Hematopoietic multipotent progenitor cell treated with erythropoietin and hydrocortisone succinate and interleukin-3 and kit ligand, for 15 days (in vitro differentiated cells): ENCODE measurements at places on chromosomes 2 and 18.

GRCh38 chr2:230871361-230872150, 6.8 kb downstream of the ITM2C start:
- DNase-seq = no peak

DNA sequence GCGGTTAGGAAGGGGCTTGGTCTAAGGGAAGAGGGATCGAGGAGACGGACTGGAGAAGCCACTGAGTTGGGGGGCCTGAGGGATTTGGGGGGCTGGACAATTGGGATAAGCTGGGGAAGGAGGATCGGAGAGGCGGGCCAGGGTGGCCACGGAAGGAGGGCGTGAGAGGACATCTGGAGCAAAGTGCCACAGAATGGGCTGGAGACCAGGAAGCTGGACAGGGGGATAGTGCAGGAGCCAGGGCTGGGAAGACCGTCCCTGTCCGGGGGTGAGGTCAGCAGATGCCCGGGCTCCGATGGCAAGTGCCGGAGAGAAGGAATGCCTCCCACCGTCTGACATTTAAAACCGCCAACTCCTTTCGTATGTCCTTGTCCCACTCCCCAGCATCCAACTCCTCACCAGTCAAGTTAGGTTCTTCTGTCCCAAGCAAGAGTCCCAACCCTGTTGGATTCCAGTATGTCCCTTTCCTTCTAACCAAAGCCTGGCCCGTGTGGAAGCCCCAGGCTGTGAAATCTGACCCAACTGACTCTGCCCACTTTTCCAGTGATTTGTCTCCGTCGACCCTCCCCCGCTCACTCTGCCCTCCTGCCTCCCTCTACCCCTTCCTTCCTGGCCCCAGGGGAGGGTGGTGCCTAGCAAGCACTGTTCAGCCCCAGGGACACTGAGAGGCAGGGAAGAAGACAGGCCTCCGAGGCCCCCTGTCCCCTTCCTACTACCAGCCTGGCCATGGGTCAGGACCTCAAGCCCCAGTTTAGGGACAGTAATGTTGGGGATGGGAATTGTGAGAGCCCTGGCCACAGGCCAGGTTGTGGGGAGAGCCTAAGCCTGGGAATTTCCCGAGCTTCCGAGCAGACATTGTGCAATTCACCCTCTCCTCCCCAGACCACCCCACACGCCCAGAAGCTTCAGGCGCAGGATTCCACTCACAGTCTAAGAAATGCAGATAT, 31.5 kb upstream of the TMBIM1 start:
- no peak for DNase-seq

- peak; percentile 17 for DNase-seq
Measured at GRCh38 chr18:49728542-49728941, 84.8 kb downstream of the ACAA2 start.

DNA sequence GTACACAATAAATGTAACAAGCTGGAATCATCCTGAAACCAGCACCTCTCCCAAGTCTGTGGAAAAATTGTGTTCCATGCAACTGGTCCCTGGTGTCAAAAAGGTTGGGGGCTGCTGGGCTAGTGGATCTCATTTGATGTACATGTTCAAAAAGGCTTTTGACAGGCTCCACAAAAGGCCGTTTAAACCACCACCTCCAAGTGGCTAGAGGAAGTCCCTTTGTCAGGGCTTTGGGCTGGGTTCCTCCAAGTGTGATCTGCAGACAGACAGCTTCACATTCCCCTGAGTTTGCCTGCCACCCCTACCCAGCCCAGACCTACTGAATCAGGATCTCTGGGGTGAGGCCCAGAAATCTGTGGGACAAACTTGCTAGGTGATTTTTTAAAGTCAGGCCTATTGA, 84.7 kb downstream of the TGFA start:
- no peak for DNase-seq

DNA sequence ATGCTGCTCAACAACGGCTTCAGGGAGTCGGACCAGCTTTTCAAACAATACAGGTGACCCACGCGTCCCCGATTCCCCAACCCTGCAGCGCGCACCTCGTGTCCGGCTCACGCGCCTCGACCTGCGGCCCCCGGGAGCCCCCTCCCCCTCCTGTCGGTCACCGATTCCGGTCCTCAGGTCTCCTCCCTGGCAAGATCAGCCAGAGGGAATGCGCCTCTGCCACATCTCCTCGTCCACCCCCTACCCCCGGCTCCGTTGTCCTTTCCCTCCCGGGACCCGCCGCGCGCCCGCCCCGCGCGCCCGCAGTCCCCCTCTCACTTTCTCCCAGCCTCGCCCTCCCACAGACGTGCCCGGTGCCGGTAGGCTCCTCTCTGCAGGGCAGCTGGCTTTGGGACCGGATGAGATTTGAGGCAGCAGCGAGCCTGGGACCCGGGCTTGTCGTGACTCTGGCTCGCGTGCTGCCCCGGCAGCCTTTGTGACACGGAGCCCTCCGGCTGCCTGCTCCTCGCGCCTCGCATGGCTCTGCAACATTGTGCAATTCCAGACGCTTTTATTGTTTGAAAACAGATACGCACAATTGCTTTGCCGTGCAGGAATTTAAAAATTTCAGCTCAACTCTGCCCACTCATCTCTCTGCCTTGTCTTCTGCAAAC, 558 bp downstream of the TTC39C start:
- DNase-seq = no peak

DNA sequence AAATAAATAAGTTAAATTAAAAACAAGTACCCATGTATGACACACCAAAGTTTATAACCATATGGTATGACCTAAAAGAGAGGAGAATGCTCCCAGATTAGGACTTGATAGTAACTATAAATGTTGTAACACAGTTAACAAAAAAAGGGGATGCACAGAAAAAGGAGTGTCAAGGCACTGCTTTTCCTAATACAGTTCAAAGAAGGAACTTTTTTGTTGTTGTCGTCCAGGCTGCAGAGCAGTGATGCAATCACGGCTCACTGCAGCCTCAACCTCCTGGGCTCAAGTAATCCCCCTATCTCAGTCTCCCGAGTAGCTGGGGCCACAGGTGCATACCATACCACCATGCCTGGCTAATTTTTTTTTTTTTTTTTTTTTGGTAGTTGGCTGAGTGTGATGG, 2.7 kb downstream of the NARS1 start:
- no peak for DNase-seq

DNA sequence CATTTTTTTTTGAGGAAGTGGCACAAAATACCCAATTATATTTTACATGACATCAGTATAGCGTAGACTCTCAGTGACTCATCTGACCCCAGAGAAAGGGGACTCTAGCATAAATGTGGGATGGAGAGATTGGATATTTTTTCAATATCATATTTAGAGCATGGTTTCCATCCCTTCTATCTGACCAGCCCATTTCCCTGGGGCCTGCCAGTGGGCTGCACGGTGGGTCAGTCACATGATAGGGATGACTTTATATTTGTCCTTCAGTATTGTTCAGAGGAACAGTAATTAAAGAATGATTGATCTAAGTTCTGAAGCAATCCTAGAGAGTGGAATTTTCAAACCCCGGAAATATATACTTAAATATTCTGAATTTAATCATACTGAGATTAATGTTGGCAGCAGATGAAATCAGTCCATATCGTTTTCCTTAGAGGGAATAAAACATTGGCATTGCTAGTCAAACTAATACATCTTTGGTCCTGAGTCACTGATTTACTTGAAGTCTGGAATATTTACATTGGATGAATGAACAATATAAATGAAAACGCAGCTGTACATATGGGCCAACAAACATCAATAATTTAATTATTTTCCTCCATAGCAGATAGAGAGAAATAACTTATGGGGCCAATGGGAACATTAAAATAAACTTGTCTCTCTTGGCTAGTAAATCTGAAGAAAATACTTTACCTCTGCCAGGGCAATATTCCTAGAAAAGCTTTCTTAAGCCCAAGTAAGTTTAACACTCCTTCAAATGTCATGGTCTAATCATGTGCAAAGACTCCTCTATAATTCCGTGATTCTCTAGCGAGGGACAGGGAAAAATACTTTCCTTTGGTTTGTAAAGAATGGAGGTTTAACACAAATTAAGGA, 563.6 kb upstream of the PKDCC start:
- DNase-seq = no peak

GRCh38 chr18:75070625-75071483, 138.1 kb downstream of the PTGR3 start:
- DNase-seq = no peak

DNA sequence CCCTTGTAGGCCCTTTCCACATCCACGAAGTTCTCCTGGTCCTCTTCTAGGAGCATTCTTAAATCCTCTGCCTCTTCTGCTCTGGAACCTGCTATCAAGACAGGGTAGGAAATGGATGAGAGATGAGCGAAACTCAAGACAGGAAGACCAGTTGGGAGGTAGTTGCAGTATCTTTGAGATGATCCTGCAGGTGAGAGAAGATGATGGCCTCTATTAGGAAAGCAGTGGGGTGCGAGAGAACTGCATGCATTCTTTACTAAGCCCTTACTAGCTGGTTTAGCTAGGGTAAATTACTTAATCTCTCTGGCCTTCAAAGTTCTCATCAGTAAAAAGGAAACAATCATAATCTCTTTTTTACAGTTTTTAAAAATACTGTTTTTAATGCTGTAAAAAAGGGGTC, 47.0 kb downstream of the VSNL1 start:
- no peak for DNase-seq

GRCh38 chr2:1584051-1584531, 160.2 kb downstream of the PXDN start:
- DNase-seq = no peak

DNA sequence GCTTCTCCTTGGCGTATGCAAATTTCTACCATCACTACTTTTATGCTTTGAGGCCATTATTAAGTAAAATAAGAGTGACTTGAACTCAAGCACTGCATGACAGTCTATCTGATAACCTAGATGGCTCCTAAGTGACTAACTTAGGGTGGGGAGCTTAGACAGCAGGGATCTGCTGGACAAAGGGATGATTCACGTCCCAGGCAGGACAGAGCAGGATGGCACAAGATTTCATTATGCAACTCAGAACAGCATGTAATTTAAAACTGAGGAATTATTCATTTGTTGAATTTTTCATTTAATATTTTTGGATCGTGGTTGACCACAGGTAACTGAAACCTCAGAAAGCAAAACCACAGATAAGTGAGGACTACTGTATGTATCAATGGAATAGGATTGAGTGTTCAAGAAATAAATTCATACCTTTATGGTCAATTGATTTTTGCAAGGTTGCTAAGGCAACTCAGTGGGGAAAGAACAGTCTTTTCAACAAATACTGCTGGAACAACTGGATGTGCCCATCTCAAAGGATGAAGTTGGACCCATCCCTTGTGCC, 115.3 kb downstream of the MBD2 start:
- no peak for DNase-seq

GRCh38 chr2:219443016-219443696, 8.5 kb downstream of the SPEG start:
- DNase-seq = no peak

DNA sequence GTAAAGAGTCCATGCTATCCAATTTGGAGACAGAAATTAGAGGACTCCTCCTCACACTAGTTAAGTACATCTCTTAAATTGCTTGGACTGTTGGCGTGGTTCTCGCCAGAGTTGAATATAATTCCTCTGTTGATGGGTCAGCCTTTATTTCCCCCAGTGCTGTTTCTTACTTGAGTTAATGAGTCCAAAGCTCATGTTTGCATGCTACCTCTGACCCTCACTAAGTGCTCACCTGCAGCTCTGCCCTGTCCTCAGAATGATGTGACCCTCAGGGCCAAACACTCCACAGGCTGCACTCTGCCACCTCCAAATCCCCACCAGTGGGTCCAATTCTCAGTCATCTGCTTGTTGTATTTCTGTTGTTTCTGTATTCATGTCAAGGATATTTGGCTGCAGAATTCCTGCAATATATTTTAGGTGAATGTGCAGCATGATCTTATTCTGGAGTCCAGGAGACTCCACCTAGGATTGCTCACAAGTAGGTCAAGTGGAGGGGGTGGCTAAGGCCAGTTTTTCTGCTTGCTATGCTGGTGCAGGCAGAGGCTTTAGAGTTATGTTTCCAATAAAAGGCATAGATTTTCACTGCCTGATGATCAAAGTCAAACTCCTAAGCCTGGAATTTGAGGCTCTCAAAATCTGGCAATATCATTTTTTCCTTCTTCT, 37.8 kb downstream of the RDH14 start:
- DNase-seq = no peak

DNA sequence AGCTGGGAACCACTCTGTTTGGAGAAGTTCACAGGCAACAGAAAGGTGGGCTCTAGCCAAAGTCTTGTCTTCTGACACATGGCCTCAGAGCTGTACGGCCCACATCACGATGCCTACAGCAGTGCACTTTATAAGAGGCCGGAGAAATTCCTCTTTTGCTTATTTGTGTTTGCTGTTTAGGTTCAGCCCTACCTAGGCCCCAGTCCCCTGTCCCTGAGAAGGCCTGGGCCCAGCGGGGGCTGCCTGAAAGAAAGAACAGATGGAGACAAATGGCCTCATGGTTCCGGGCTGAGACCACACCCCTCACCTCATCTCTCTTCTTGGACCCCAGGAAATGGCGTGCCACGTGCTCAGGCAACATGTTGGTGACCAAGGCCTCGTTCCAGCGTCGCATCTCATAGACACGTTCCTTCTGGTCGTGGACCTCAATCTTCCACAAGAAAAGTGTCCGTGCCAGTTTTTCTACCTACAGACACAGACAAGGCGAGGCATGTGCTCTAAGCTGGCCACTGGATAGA, 30.9 kb downstream of the CENPO start:
- no peak for DNase-seq

DNA sequence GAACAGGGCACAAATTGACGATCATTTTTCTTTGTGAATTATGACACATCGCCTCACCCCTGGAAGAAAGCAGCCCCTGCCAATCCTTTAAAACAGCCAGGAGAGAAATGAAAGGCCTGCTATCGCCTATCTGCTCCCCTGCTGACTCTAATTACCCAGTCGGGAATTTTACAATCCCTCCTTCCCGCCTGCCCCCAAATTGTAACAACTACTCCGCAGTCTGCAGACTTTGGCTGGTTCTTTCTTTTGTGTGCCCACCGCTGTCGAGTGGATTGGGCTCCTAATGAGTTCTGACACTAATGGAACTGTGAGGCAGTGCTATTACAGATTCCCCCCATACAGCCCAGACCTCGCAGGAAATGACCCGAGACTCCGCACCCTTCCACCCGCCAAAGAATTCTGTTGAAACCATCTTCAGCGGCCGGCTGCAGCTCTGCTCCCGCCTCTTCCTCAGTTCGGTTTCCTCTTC, 281.2 kb upstream of the PARD3B start:
- no peak for DNase-seq

DNA sequence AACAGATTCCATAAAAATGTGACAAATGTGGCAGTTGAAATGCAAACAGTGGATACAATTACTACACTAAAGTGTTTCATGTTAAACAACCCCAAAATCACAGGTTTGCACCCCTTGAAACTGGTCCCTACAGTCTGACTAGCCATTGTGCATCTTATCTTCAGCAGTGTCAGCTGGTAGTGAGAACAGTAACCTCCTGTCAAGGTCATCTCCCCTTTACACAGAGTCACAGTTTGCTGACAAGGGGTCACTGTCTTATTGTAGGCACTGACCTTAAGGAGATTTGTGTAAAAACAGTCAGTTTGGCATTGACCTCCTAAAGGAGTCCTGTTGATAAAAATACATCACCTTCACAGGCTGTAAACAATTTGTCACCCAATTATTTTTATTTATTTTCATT, 37.3 kb upstream of the TTC21B start:
- DNase-seq = no peak

GRCh38 chr2:203476881-203477280, 58.2 kb downstream of the RAPH1 start:
- DNase-seq = no peak
